Common myeloid progenitor, CD34-positive (primary cell): ENCODE measurements at places on chromosomes 2 and 18.

GRCh38 chr2:72133721-72134407 lies 13.8 kb downstream of the CYP26B1 start:
- no peak for DNase-seq

GRCh38 chr18:49913221-49913620 lies 99.9 kb upstream of the ACAA2 start:
- DNase-seq = no peak

- no peak for DNase-seq
Observed at GRCh38 chr2:1869987-1870386, 125.7 kb upstream of the PXDN start.

GRCh38 chr2:201007584-201007998 lies 44.1 kb upstream of the ORC2 start:
- no peak for DNase-seq

DNA sequence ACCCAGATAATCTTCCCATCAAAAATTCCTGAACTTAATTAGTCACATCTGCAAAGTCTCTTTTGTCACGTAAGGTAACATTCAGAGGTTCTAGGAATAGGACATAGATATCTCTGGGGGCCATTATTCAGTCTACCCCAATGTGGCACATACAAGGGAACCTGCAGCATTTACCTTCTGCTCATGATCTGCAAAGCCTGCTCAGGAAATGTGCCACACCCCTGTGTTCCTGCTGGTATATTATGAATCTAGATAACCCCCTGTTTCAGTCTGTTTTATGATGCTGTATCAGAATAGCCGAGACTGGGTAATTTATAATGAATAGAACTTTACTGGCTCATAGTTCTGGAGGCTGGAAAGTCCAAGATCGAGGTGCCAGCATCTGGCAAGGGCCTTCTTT lies 103.5 kb downstream of the ARL4C start:
- no peak for DNase-seq

DNA sequence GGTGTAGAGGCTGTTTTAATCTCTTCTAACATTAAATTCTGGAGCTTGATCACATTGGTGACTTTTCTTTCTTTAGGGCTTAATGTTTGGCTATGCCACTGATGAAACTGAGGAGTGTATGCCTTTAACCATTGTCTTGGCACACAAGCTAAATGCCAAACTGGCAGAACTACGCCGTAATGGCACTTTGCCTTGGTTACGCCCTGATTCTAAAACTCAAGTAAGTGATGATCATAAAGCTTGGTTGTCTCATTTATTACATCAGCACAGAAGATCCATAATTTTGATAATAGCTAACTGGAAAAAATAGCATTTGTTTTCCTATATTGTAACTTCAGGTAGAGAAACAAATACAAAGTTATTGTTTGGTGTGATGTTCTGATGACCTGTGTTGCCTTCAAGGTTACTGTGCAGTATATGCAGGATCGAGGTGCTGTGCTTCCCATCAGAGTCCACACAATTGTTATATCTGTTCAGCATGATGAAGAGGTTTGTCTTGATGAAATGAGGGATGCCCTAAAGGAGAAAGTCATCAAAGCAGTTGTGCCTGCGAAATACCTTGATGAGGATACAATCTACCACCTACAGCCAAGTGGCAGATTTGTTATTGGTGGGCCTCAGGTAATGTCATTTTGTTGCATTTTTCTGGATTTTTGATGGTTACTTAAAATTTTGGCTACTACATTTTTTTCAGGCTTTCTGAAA lies 2.9 kb downstream of the MAT2A start:
- no peak for DNase-seq

- no peak for DNase-seq
Observed at GRCh38 chr2:226216575-226216974, 583.0 kb downstream of the IRS1 start.

GRCh38 chr18:13032173-13032572 lies 41.0 kb downstream of the CEP192 start:
- DNase-seq = no peak

DNA sequence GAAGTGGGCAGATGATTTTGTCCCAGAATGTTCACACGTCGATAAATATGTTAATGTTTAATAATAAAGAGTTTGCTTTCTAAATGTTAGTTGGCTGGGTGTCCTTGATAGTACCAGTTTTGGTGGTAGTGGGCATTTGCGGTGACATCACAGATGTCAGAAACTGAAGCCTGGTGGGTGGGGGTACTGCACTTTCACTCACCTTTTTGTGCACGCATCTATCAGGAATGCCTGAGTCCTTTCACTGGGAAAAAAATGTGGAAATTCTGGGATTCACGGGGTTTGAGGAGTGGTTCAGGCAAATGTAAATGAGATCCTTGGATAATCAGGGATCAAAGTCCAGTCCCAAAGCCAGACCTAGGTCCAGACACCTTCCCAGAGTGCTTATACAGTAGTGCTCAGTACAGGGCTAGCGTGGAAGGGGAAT lies 3.2 kb downstream of the EPAS1 start:
- no peak for DNase-seq

DNA sequence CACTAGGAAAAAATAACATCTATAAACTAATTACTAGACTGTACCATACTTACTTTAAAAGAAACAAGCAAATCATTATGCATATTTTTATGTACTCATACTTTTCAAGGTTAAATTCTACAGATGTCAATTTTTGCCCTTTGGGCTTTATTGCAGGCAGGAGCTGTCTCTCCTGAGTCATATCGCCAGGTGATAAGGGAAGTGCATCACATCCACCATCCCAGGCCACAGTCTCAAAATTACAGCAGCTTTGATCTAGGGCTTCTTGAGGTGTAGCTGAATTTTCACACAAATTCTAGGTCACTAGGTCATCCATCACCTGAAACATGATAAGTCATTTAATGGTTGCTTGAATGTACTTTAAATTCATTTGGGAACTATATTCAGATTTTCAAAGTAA lies 38.4 kb upstream of the FRZB start:
- no peak for DNase-seq

DNA sequence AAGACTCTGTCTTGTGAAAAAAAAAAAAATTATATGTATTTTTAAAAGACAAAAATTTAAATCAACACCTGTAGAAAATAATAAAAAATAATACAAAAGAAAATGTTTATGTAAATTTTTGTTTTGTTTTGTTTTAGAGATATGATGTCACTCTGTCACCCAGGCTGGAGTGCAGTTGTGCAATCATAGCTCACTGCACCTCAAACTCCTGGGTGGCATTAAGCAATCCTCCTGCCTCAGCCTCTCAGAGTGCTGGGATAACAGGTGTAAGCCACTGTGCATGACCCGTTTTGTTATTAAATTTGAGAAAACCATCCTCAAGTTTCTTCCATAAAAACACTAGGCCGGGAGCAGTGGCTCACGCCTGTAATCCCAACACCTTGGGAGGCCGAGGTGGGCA lies 56.2 kb upstream of the B3GNT7 start:
- DNase-seq = no peak
